ENCODE measurements at places on chromosomes 1 and 21. TPM values are rescaled to one million over a fixed set of nuclear protein-coding genes. Genes with fewer than 3 reads are reported as not detected.

- peaks cover 8% of the 10 kb centered on the region for H3K4me1 ChIP-seq
- no peak overlapping the region for H3K4me3 ChIP-seq
- no peak overlapping the region for H3K27ac ChIP-seq
- H3K36me3 ChIP-seq = no peaks in the 10 kb centered on the region
- no peak for DNase-seq
Observed at GRCh38 chr1:209380420-209380819, 203.1 kb upstream of the CAMK1G start.

GRCh38 chr1:14037101-14037847 lies 337.3 kb downstream of the PRDM2 start:
- H3K27me3 ChIP-seq = no peaks in the 10 kb centered on the region
- no peak for DNase-seq
- H3K4me1 ChIP-seq = peaks cover 6% of the 10 kb centered on the region
- no peak overlapping the region for H3K27ac ChIP-seq
- H3K4me3 ChIP-seq = no peak overlapping the region
- no peaks in the 10 kb centered on the region for H3K36me3 ChIP-seq

CCDC181 gene
- total RNA-seq = not detected

DNA sequence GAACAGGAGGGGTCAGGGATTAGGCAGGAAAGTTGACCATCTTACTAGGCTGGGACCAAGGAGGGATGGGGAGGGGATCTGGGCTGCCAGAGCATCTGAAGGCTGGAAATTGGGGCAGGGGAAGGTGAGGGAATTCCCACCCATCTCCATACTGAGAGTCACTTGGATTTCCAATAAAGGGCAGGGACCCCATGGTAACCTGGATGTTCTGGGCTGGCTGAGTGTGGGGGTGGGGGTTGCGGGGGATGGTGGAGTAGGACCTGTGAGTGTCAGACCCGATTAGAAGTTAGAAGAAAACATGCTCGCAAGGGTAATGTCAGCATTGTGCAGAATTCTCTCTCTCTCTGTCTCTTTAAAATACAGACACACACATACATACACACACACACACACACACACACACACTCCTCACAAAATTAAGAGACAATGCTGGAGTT lies 40.0 kb upstream of the EPS15 start:
- H3K4me1 ChIP-seq = peaks cover 5% of the 10 kb centered on the region
- no peak for DNase-seq
- H3K4me3 ChIP-seq = no peak overlapping the region
- no peak overlapping the region for H3K27ac ChIP-seq
- H3K36me3 ChIP-seq = no peaks in the 10 kb centered on the region
- no peaks in the 10 kb centered on the region for H3K27me3 ChIP-seq

DNA sequence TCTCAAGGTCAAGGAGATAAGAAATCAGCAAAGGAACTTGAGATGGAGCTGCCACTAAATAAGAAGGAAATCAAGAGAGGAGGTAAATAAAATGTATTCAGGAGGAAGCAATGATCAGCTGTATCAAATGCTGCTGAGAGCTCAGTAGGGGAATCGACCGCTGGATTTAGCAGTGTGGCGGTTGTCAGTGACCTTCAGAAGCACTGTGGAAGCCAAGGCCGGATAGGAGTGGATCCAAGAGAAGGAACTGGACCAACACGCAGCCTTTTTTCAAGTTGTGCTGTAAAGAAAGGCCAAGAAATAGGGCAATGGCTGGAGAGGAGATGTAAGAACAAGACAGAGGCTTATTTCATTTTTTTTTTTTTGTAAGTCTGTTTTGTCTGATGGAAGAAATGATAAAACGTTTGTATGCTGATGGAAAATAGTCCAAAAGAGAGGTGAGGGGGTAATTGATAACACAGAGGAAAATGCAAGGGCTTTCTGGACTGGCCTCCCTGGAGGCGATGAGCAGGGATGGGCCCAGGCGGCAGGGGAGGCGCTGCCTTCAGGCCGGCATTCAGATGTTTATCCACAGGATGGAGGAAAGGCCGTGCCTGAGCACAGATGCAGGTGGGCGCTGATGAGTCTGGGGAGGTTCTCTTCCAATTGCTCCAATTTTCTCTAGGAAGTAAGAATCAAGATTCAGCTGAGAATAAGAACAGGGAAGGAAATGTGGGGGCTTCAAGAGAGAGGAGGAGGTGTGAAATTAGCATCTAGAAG lies 17.5 kb upstream of the FAM43B start:
- no peaks in the 10 kb centered on the region for H3K36me3 ChIP-seq
- no peaks in the 10 kb centered on the region for H3K4me1 ChIP-seq
- H3K4me3 ChIP-seq = no peak overlapping the region
- H3K27me3 ChIP-seq = peaks cover 8% of the 10 kb centered on the region
- no peak for DNase-seq

- H3K4me1 ChIP-seq = no peaks in the 10 kb centered on the region
- no peak for DNase-seq
- H3K27ac ChIP-seq = no peak overlapping the region
- no peak overlapping the region for H3K4me3 ChIP-seq
- H3K36me3 ChIP-seq = no peaks in the 10 kb centered on the region
Observed at GRCh38 chr1:111639602-111640198, 20.1 kb downstream of the RAP1A start.

DNA sequence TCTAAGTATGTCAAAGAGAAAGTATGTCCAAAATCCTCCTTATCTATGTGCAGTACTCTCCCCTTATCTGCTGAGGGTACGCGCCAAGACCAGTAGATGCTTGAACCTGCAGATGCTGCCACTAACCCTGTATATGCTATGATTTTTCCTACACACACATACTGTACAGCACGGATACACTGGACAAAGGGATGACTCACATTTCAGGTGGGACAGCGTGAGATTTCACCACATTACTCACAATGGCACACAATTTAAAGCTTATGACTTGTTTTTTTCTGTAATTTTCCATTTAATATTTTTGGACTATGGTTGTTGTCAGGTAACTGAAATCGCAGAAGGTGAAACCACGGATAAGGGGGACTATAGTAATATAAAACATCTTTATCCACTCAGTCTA lies 4.1 kb downstream of the ORC1 start:
- peaks cover 41% of the 10 kb centered on the region for H3K36me3 ChIP-seq
- no peak overlapping the region for H3K27ac ChIP-seq
- no peaks in the 10 kb centered on the region for H3K27me3 ChIP-seq
- no peak for DNase-seq

DNA sequence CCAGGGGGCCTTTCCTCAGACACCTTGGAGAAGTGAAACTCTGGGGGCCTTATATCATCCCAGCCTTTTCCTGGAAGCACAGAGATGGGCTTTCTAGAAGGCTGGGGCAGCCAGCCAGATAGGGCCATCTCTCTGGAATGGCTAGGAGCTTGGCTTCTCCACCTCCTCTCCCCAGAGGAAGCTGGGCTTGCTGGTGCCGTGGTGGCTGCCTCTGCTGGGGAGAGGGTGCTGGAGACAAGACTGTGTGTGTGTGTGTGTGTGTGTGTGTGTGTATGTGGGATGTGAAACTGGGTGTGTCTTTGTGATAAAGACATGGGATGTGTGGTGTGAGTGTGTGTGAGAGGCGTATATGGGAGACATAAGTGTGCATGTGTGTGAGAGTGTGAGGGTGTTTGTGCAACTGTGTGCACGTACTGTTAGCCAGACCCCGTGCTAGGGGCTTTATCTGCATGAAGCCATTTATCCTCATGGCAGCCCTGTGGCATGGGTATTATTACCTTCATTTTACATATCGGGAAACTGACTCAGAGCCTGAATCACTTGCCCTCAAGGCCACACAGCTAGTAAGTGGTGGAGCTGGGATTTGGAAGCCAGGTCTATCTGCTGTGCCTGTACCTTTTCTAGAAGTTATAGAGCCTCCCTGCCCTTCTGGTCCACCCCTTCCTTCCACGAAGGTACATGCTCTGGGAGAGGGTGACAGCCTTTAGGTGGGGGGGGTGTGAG lies 44.2 kb downstream of the PTPRU start:
- no peaks in the 10 kb centered on the region for H3K36me3 ChIP-seq
- no peak for DNase-seq
- H3K4me3 ChIP-seq = no peak overlapping the region
- no peak overlapping the region for H3K27ac ChIP-seq

GFI1 gene
- 8.1 TPM for total RNA-seq

CADM3 gene
- total RNA-seq = not detected

KISS1 gene
- total RNA-seq = 1.3 TPM

F11R gene
- 86.7 TPM for total RNA-seq

- no peaks in the 10 kb centered on the region for H3K36me3 ChIP-seq
- DNase-seq = no peak
- H3K27ac ChIP-seq = no peak overlapping the region
- no peak overlapping the region for H3K4me3 ChIP-seq
- peaks cover 33% of the 10 kb centered on the region for H3K27me3 ChIP-seq
- H3K4me1 ChIP-seq = no peaks in the 10 kb centered on the region
Observed at GRCh38 chr21:32256873-32257620, 21.8 kb downstream of the MIS18A start.

DNA sequence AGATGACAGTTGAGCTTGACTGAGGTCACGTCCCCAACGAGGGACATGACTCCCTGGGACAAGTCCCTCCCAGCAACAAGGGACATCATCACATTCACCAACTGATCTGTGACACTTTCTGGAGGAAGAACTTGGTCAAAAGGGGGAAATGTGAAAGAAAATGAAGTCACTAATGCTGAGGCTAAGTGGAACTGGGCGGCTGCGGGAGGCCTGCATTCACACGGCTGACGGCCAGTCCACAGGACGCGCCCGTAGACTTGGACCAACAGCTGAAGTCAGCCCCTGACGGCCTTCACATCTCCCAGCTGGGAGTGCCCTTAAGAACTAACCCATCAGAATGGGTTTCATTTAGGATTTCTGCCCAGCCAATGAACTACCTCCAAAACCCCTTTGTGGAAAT lies 26.6 kb downstream of the POFUT2 start:
- no peak overlapping the region for H3K27ac ChIP-seq
- H3K4me3 ChIP-seq = no peak overlapping the region
- no peaks in the 10 kb centered on the region for H3K4me1 ChIP-seq
- DNase-seq = no peak

LCE3D gene
- not detected for total RNA-seq

ERICH3 gene
- total RNA-seq = not detected

PPIAL4G gene
- not detected for total RNA-seq

DNA sequence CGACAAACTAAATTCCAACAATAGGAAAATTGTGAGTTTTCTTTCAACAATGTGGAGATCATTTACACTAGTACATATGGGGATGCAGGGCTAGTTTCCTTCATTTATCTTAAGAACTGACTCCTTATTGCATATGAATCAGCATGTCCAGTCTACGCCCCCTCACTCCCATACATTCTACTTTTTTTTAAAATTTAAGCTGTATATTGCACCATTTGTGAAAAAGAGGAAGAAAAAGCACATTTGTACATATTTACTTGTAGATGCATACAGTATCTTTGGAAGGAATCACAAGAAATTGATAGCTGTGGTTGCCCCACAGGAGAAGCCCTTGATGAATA lies 15.9 kb downstream of the VPS26C start:
- DNase-seq = no peak
- no peak overlapping the region for H3K4me3 ChIP-seq
- no peak overlapping the region for H3K27ac ChIP-seq
- no peaks in the 10 kb centered on the region for H3K4me1 ChIP-seq
- no peaks in the 10 kb centered on the region for H3K36me3 ChIP-seq
- H3K27me3 ChIP-seq = no peaks in the 10 kb centered on the region

DNA sequence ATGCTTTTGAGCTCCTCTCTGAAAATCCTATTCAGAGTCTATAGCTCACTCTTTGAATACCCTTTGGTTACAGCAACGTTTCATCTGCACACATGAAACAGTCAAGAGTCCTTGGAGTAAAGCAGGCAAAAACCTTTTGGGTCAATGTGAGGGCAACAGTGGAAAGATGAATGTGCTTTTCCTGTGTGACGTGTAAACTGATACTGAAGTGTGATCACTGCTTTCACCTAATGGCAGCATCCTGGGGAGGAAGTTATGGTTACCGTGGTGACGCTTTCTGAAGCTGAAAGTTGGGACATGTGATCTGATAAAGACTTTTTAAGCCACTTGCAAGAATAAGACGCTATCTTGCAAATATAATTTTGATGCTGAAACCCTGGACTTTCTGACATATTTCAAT lies 160.0 kb downstream of the SEC16B start:
- DNase-seq = no peak
- no peaks in the 10 kb centered on the region for H3K4me1 ChIP-seq
- H3K36me3 ChIP-seq = no peaks in the 10 kb centered on the region
- H3K27ac ChIP-seq = no peak overlapping the region

DNA sequence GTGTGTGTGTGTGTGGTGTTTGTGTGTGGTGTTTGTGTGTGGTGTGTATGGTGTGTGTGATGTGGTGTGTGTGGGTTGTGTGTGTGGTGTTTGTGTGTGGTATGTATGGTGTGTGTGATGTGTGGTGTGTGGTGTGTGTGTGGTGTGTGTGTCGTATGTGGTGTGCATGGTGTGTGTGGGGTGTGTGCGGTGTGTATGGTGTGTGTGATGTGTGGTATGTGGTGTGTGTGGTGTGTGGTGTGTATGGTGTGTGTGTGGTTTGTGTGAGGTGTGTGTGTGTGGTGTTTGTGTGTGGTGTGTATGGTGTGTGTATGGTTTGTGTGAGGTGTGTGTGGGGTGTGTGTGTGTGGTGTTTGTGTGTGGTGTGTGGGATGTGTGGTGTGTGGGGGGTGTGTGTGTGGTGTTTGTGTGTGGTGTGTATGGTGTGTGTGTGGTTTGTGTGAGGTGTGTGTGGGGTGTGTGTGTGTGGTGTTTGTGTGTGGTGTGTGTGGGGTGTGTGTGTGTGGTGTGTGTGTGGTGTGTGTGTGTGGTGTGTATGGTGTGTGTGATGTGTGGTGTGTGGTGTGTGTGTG lies 106.2 kb upstream of the ADAR start:
- no peaks in the 10 kb centered on the region for H3K36me3 ChIP-seq
- no peak overlapping the region for H3K4me3 ChIP-seq
- H3K27ac ChIP-seq = no peak overlapping the region
- H3K4me1 ChIP-seq = no peaks in the 10 kb centered on the region
- no peak for DNase-seq
- no peaks in the 10 kb centered on the region for H3K27me3 ChIP-seq

OR2T1 gene
- total RNA-seq = not detected

DNA sequence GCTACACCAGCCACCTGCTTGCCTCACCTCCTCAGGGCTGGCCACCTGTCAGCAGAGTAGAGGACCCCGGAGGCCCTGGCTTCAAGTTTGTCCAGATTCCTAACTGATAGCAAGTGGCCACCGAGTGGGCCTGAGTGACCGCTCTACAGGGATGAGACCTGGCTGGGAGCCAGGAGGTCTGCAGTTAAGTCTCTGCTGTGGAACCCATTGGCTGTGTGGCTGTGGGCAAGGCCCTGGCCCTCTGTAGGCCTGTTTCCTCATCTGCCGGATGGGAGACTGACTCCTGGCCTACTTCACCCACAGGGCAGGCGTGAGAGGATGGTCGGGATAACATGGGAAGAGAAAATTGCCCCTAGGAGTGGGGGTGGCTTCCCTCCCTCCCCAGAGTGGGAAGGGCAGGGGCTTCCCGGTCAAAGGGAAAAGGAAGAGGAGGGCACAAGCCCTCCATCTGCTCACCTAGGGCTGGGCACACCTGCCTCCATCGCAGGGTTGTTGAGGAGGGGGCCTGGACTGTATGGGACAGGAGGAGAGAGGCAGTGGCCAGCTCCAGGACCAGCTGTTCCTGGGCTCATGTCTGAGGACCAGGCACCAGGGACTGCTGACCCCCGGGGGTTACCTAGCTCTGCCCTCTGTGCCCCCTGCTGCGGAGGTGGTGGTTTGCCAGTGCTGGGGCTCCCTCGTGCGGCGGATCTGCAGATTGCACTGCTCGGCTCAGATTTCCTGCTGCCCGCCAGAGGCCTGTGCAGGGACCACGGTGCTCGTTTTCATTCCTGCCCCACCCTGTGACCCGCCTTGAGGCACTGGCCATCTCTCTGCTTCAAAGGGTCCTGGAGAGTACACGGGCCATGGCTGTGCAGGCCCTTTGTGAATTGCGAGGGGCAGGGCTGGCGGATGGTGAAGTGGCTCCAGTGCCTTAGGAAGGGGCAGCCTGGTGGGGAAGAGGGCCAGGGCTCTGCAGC lies 9.1 kb upstream of the MTFR1L start:
- H3K36me3 ChIP-seq = no peaks in the 10 kb centered on the region
- H3K27me3 ChIP-seq = no peaks in the 10 kb centered on the region
- DNase-seq = no peak
- H3K27ac ChIP-seq = no peak overlapping the region

All from HCT116 (cell line).